ENCODE measurements at places on chromosomes 12 and 14.

DNA sequence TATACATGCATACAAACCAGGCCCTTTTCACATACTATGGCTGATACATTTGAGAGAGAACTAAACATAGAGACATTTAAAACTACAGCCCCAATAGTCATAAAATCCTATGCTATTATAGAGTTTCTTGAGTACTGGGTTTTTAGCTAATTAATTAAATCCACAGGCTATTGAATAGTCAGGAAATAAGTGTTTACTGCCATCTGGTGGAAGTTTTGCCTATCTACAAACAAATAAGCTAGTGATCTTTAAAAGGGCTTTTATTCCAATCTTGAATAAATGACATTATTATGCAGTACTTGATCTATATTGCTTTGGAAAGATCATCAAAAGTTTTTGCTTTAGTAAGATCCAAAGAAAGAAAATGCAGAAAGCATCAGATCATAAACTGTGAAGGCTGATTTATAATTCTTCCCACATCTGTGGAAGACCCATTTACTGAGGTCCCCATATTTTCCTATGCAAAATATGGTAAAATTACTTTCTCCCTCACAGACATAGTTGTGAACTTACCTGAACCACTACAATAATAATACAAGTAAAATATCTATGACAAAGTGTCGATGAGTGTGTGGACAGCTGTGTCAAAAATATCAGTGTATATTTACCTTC lies 131.3 kb downstream of the ITPR2 start:
- DNase-seq: no peak

GRCh38 chr12:10802587-10802986 lies at the start of gene TAS2R7:
Gene TAS2R7, minus strand, starts transcription at chr12:10802627. Its CDS starts 57 bp downstream, at chr12:10802570.
- DNase-seq: no peak

DNA sequence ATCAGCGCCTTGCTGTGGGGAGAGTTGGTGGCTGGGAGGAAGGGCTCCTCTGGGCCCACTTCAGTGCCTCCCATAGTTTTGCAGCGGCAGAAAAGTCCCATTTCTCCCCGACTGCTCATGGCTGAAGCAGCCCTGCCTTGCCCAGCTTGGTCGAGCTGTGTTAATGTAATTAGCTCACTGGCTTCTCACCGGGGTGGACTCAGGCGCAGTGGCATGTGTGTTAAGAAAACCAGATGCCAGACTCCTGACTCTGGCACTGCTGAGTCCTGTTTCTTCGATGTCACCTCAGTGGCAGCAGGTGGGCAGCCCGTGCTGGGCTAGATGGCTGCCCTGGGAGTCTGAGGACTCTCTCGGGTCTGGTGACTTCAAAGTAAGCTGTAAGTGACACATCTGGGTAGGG lies 47.4 kb downstream of the CHST11 start:
- DNase-seq: no peak

DNA sequence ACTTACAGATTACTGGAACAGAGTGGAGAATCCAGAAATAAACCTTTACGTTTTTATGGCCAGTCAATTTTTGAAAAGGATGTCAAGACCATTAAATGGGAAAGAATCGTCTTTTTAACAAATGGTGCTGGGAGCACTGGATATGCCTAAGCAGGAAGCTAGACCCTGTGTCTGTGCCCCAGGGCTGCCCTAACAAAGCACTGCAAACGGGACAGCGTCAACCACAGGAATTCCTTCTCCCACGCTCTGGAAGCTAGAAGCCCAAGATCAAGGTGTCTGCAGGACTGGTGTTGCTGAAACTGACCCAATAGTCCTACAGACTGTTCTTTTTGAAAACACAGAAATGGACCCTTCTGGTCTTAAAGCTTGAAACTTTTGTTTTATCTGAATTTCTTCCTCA lies 9.3 kb upstream of the TMEM121 start:
- no peak for DNase-seq

DNA sequence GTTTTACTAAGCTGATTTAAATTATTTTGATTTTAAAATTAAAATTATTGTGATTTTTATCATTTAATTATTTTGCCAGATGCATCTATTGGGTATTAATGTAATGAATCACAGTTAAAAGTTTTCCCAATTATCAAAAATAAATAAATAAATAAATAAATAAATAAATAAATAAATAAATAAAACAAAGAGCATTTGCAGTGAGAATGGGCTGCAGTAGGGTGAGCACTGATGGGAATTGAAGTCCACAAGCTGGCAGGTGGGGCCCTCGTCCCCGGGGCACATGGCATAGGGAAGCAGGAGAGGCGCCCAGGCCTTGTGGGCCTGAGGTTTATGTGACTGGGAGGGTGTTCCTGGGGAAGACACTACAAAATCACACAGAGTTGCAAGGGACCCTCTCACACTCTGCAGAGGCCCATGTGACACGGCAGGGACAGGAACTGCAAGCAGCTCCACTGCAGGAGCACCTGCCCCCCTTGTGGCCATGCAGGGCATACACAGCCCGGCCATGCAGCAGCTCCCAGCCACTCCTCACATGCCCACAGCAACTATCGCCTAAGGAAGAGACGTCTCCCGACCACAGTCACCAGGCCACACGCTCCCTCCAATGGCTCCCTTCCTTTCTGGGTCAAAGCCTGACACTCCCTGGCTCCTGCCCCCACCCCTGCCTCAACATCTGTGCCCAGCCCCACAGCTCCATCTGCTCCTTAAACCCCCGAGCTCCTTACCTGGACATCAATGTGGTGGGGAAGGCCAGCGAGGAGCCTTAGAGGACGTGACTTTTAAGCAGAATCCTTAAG lies 256.3 kb upstream of the SFSWAP start:
- no peak for DNase-seq

DNA sequence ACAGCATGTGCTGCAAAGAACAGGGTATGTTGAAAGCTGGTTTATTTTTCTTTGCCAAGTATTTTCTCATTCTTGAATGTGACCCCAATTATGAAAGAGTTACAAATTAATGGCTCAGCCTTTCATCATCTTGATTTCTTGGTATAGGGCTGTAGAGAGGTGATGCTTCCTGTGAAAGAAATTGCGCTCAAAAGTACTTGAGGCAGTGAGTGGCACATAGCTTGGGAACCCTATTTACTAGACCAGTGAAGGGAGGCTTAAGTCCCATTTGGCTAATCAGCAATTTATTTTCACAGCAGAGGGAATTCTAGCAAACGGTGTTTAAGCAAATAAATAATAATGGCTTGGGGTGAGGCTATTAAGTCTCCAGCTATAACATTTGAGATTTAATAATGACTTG lies 153.9 kb upstream of the MIS18BP1 start:
- DNase-seq: no peak

- DNase-seq: no peak
Measured at GRCh38 chr14:22558221-22558913, 30.7 kb downstream of the DAD1 start.

- DNase-seq: no peak
Measured at GRCh38 chr12:130573766-130574165, 142.3 kb downstream of the RIMBP2 start.

DNA sequence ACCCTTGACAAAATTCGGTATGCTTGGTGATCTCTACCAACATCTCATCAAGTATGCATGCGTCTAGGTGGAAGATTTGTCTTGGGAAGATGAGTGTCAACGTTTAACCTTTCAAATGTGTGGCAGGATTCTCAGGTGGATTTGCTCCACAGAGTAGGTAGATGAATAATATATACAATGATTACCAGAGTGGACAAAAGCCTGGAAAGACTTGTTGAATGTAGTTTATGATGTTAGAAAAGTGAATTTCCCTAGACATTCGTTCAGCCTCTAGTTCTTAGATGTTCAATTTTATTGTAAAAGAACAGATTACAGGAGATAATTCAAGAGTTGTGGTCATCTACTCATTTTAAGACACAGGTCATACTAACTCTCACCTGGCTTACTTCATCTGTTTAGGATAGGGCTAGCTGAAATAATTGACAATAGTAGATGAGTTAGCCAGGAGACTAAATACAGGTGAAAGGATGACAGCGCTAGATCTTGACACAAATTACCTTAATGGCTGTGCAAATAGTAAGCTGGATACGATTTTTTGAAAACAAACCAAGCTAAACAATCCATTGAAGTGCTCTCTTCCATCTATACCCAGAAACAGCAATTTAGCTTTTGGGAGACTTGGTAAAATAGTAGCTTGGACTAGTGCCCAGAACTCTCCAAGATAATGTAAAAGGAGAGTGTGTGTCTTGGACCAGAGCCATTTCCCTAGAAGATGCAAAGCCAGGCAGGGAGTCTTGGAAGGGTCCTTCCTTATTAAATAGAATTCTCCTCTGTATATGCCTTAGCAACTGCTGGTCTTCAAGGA lies 168.0 kb downstream of the DACT1 start:
- no peak for DNase-seq

- no peak for DNase-seq
Measured at GRCh38 chr12:11793921-11794710, 144.6 kb downstream of the ETV6 start.

DNA sequence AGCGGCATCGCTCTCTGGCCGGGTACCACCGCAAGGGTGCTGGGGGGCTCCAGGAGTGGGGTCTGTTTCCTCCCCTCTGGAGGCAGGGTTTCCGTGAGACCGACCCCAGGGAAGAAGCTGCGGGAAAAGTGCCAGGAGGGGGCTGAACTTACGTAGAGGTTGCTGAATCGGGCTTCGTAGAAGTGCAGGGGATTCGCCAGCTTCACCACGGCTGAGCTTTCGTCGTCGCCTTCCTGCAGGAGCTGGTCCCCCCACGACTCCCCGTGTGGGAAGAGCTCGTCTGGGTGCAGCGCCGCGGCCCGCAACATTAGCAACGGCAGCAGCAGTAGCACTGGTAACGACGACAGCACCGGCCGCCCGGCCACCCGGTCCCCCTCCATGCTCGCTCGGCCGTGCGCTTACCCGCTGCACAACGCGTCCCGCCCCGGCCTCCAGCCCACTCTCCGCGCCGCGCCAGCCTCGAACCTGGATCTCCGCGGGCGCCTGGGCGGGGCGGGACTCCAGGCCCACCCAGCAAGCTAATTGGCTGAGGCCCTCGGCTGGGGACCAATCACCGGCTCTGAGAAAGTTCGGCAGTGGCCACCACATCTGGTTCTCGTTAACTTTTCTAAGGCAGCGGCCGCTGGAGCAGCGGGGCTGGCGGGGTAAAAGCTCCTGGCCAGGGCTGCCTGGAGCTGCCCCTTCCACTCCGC lies at the start of gene NID2:
NID2 (minus strand) TSS at position 445 of the 692 bp plus-strand sequence; CDS start at position 380, 65 bp downstream.
- no peak for DNase-seq

- DNase-seq: no peak
Measured at GRCh38 chr12:132275110-132275531, 54.3 kb downstream of the GALNT9 start.

GRCh38 chr14:54322246-54322645 lies 74.6 kb upstream of the CDKN3 start:
- DNase-seq: no peak

GRCh38 chr12:104132351-104132956 lies 5.6 kb downstream of the NFYB start:
- no peak for DNase-seq

GRCh38 chr12:10361084-10361483 lies 28.8 kb downstream of the KLRK1 start:
- DNase-seq: no peak

DNA sequence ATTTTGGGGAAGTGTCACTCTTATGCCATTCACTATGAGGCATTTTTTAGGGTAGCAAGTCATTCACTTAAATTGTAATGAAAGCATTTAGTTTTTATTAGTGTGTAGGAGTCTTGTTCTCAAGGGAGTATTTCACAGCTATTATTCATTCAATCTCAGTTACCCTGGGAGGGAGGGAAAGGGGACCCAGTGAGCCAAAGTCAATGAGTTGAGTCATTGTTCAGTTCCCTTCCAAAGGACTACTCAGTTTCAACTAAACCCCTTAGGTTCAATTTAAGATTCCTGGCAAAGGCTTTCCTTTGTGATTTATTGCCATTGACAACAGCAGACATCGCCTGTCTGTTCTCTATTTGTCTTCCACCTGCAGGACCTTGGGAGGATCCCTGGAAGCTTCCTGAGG lies 29.3 kb upstream of the RASSF8 start:
- no peak for DNase-seq

GRCh38 chr12:2679068-2679815 lies 115.5 kb upstream of the FKBP4 start:
- DNase-seq: no peak

DNA sequence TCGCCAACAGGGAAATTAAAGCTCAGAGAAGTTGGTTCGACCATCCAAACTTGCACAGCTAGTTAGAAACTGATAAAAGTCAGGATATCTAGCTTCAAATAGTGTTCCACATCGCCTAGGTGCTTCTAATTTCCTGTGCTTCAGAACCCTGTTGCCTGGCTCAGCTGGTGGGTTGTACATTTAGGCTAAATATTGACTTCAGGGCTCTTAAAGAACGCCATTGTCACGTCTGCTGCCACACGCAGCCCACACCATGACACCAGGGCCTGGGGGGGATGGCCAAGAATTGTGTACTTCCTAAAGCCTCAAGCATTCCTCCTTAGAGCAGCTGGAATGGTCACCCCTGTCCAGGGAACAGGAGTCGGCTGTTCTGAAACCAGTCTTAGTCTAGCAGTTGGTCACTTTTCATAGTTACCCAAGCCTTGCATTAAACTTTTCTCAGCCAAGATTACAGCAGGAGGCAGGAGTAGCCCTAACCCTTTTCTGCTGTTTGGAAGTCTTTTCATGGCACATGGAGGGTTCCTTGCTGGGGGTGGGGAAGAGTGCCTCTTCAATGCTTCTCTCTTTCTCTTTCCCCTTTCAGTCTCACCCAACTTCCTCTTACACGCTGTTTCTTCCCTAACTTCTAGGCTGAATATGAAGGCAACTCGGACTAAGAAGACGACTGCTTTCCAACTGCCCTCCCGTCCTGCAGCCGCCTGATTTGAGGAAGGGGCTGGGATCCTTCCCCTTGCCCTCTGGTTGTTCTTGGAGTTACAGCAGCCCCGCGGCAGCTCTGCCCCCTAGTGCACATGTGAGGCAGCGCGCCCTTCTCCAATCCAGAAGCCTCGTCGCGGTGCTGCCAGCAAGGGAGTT lies 17.1 kb downstream of the FOS start:
- DNase-seq: peak; percentile 59

DNA sequence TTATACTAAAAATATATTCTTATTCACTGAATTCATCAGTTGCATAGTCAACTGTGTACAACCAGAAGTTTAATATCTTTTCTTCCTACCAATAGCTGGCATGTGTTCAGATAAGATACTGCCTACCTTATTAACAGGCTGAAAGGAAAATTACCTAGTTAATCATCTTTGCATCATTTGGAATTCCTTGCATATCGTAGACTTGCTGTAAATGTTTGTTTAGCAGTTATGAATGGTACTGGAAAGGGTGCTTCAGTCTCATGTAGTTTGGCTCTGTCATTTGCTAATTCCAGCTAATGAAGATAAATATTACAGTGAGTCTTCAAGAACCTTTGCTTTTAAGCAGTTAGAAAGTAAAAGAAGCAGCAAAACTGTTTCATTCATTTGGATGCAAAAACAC lies 84.4 kb downstream of the PPHLN1 start:
- no peak for DNase-seq
